ENCODE measurements at places on chromosomes 5 and 9.

GRCh38 chr9:103242025-103242424, 246.9 kb downstream of the CYLC2 start:
- no peak for DNase-seq

DNA sequence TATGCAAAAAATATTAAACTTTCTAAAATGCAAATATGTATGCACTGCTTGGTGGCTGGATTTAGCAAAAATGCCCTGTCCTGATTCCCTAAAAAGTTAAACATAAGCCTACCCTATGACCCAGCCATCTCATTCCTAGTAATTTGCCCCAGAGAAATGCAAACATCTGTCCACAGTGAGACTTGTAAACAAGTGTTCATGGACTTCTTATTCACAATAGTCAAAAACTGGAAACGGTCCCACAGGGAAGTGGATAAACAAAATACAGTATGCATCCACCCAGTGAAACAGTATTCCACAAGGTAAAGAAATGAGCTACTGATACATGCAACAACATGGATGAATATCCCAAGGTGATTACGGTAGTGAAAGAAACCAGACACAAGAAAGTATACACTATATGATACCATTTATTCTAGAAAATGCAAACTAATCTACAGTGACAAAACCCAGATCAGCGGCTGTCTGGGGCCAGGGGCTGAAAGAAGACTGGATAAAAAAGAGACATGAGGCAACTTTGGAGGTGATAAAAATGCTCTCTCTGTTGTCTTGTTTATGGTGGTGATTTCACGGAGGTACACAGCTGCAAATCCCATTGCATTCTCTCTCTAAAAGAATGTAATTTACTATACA, 277.3 kb downstream of the GLIS3 start:
- no peak for DNase-seq

DNA sequence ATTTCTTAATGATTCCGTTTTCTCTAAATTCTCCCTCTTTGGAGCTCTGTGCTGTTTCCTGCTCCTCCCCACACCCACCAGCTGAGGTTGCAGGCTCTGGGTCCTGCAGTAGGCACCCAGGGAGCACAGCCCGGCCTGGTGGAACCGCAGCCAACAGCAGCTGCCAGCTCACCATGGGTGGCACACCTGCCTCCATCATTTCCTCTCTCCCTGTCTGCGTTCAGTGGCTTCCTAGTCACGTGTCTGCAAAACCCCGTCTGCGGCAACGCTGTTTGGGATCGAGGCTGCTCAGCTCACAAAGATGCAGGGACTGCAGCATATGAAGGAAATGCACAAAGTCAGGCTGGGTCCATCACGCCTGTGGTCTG, 367.8 kb downstream of the IRX2 start:
- no peak for DNase-seq

DNA sequence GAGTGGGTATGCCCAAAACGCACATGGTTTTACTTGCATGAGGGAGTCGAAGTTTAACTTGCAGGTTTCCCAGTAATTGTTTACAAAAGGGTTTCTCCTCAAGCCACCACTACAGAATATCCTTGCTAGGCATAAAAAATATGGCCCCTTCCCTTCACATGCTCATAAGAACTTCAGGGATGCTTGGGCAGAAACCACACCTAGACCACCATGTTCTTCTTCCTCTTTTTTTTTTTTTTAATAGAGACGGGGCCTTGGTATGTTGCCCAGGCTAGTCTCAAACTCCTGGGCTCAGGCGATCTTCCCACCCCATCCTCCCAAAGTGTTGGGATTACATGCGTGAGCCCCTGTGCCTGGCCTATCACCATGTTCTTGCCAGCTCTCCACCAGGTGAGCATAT, 18.6 kb upstream of the PLIN2 start:
- DNase-seq: no peak

DNA sequence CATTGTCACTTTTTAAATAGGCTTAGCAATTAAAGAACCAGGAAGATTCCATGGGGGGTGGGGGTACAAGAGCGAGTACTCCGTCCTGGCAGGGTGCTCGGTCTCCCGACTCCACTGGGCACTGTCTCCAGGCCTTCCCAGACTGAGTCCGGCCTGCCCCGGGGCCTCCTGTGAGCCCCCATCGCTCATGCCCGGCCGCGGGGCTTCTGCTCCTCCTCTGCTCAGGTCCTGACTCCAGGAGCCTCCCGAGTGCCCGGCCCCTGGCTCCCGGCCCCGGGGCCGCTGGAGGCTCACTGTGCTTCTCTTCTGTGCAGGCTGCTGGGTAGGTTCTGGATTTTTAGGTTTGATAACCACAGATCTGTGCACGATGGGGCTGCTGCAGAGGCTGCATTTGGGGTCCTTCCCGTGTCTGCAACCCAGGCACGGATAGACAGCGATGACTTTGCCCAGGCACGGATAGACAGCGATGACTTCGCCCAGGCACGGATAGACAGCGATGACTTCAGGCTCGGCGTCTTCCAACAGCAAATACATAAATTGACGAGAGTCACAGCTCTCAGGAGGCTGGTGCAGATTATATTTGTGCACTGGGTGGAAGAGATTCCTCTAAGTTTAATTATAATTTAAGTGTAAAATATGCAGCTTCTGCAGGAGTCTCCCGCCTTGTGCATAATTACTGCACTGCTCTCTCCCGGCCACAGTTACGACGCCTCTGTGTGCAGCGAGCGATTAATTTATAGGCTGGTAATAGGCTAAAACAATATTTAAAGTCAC, 74.8 kb upstream of the RXRA start:
- DNase-seq: no peak

GRCh38 chr5:80998590-80998979, 38.4 kb downstream of the RASGRF2 start:
- DNase-seq: no peak

DNA sequence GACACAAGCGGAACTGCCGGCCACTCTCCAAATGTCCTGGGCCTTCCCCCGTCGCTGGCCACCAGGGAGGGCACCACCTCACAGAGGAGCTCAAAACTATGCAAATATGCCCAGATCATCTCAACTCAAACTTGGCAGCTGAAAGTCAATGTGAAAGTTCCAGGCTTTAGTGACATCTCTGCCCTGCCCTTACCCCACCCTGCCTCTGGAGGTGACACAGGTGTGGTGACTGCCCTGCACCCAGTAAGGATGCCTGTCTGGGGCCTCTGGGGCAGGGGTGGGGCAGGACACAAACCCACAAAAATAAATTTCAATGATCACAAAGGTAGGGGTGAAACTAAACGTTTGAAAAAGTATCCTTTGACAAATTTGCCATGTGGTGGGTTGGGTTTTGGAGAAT, 213.4 kb downstream of the HSPA4 start:
- no peak for DNase-seq

- DNase-seq: no peak
These were observed 64.3 kb downstream of the CXXC5 start for GRCh38 chr5:139712412-139712811.

- no peak for DNase-seq
These were observed 33.5 kb upstream of the SPARC start for GRCh38 chr5:151720215-151720614.

DNA sequence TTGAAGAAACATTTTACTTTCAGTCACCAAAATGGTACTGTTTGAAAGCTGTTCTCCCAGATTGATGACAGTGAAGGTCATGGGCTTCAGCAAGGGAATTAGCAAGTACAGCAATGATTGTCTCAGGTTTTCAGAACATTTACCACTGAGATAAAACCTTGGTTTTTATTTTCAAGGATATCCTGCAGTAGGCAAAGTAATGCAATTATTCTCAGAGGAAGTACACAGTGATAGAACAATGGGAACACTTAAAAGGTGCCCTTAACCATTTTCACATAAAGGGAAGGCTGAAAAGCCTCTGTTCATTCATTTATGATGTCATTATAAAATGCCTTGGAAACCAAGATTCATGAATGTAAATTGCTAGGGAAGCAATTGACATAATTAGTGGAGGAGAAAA, 471.8 kb upstream of the ACO1 start:
- DNase-seq: no peak

All from activated T-cell treated with anti-CD3 and anti-CD28 coated beads for 1 hour (primary cell).